ENCODE measurements at places on chromosomes 2 and 18. TPM values are rescaled to one million over a fixed set of nuclear protein-coding genes. Genes with fewer than 3 reads are reported as not detected.

DNA sequence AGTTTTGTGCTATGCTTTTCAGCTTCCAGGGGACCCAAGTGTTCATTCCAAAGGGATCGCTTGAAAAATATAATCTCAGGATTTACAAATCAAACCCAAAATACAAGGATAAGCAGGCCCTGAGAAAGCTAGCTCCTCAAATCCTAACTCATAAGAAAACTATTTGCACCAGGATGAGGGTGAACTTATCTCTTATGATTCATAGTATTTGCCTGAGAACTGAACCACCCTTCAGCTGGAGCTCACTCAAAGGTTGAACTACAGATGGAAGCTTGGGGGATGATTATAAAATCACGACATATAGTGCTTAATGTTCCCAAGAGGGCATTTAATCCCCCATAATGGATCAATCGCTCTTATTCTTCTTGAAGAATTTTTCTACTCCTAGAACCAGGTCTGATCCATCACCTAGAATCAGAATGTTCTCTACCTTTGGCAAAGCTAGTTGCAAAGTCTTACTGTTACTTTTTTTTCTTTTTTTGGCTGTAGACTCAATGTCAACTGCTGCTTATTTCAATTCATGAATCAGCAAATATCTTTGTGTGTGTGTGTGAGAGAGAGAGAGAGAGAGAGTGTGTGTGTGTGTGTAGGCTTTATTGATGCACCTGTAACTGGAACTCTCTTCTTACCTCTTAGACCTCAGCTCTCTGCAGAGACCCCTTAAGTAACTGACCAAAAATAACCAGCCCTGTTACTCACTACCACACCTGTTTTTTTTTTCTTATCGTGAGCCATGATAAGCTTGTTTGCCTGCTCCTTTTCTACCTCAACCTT, 44.8 kb downstream of the ARL4C start:
- DNase-seq = no peak

The OSBPL1A gene
- 33.0 TPM for total RNA-seq

DNA sequence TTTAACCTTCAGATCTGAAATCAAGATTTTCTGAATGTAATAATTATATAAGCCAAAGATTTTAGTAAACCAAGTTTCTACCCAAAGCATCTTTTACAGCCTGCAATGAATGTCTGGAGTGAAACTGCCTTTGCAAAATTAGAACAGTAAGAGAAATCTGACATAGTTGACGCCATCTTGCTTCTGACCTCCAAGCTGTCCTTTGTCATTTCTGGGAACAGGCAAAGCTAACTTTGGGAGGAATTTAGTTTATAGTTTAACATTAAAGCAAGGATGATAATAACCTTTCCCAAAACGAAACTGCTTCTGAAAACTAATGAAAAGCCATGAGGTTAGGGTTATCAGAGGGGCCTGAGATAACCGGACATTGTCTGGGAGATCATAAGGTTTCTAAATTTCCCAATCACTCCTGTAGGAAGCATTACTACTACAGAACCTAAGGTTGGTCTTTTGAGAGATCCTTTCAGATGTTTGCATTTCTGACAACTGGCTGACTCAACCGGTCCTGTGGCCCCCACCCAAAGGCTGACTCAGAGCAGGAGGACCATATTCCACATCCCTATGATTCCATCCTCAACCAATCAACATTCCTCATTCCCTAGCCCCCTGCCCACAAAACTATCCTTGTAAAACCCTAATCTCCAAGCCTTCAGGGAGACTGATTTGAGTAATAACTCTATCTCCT, 124.5 kb downstream of the TMEM131 start:
- DNase-seq = no peak

DNA sequence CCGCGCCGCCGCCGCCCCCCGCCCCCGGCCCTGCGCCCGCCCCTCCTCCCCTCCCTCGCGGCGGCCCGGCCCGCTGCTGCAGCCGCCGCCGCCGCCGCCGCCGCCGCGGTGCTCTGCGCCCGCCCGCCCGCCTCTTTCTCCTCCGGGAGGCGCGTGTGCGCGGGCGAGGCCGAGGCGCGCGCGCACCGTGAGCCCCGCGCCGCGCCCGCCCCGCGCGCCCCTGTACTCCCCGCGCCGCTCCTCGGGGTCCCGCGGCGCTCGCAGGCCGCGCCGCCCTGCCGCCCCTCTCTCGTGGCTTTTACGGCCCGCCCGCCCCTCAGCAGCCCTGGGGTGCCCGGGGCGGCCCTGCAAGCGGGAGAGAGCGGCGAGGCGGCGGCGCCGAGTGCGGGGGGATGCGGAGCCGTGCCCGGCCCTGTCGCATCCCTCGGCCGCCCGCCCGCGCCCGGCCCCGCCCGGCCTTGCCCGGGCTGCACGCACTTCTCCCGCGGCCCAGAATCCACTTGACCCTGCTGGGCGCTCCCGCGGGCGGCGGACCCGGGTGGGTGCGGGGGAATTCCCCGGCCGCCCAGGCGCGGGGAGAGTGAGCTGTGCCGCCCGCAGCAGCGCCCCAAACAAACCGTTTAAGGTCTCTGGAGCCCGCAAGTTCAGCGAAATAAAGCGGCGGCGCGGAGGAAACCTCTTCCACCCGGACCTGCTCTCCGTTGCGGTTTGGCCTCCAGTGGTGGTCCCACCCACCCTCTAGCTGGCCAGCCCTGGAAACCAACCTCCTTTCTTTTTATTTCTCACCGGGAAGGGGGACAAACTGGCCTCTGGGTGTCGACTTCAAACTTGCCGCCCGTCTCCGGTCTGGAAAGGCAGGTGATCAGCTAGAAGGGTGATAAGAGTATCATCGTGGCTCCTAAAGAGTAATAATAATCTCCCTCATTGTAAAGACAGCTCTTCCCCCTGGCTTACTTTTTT, 37.4 kb downstream of the AFF3 start:
- DNase-seq = no peak

DNA sequence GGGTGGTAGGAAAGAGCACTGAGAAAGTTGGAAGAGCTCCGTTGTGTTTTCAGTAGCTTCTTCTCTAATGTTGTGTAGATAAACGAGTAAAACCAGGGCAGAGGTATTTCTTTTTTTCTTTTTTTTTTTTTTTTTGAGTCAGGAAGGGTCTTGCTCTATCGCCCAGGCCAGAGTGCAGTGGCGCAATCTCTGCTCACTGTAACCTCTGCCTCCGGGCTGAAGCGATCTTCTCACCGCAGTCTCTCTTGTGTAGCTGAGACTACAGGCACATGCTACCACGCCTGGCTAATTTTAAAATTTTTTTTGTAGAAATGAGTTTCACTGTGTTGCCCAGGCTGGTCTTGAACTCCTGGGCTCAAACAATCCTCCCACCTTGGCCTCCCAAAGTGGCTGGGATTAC, 6.6 kb downstream of the GRHL1 start:
- no peak for DNase-seq

The RESP18 gene
- not detected for total RNA-seq

The XDH gene
- total RNA-seq = 18.4 TPM

The KYNU gene
- 0.64 TPM for total RNA-seq

DNA sequence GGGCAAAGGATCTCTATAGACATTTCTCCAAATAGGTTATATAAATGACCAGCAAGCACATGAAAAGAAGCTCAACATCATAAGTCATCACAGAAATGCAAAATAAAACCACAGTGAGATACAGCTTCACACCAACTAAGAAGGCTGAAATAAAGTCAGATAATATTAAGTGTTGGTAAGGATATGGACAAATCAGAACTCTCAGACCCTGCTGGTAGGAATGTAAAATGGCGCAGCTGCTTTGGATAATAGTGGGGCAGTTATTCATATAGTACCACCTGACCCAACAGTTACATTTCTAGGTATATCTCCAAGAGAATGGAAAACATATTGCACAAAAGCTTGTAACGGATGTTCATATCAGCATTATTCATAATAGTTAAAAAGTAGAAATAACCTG, 14.0 kb downstream of the EPB41L5 start:
- DNase-seq = no peak

The SGPP2 gene
- 54.0 TPM for total RNA-seq

DNA sequence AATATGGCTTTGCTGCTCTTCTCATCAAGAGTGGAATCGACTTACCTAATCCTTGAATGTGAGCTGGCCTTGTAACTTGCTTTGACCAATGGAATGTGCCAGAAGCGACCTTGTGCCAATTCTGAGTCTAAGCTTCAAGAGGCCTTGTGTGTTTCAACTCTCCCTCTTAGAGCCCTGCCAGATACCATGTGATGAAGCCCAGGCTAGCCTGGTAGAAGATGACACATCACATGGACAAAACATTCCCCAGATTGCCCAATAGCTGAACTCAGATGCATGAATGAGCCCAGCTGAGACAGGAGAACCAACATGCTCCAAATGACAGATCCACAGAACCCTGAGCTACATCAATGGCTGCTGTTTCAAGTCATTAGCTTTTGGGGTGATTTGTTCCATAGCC, 4.2 kb upstream of the KLHL14 start:
- DNase-seq = no peak

The RELCH gene
- total RNA-seq = 56.9 TPM

- no peak for DNase-seq
Measured at GRCh38 chr2:112723547-112723940, 2.7 kb downstream of the NT5DC4 start.
